ENCODE measurements at places on chromosomes 3 and 15.

GRCh38 chr15:27232876-27233275 lies 261.9 kb downstream of the GABRG3 start:
- no peak for DNase-seq

GRCh38 chr3:151625086-151625485 lies 108.6 kb upstream of the AADACL2 start:
- DNase-seq = no peak

DNA sequence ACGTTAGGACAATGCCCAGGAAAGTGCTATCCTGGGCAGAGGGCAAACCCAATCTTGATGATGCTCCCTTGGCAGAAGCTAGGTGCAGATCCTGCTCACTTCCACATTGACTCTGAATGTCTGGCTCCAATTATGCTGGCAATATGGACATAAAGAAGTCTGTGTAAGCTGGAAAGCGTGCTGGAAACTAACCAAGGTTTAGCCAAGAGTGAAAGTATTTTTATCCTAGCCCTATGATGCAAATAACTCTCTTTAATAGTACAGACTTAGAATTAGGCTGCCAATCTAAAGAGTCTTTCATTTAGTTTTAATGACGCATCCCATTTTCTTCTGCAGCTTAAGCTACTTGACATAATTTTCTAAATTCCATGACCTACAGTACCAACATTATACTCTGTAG lies 571.8 kb downstream of the TUSC7 start:
- no peak for DNase-seq

GRCh38 chr3:71487418-71487817 lies 96.1 kb downstream of the FOXP1 start:
- DNase-seq = peak; percentile 42

- DNase-seq = no peak
Measured at GRCh38 chr3:149579838-149580542, 77.8 kb downstream of the WWTR1 start.

GRCh38 chr15:93029836-93030429 lies 59.1 kb downstream of the RGMA start:
- peak; percentile 32 for DNase-seq

- no peak for DNase-seq
Measured at GRCh38 chr3:33786565-33787327, 11.7 kb upstream of the PDCD6IP start.

DNA sequence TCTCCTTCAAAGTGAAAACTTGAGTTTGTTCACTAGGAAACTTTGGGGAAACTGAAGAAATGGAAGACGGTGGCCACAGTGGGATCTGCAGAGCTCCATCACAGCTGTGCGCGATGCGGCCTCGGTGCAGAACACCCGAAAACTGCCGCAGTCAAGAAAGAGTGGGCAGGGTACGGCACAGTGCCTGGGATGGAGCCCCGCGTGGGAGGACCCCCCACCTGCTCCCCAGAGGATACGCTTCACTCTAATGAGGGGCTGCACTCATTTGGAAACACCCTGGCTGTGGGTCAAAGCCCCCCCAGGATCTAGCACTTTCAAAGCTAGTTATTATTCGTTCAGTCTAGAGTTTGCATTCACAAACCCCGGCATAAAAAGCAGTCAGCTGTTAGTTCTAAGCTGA lies 9.5 kb downstream of the ADAMTS17 start:
- no peak for DNase-seq

DNA sequence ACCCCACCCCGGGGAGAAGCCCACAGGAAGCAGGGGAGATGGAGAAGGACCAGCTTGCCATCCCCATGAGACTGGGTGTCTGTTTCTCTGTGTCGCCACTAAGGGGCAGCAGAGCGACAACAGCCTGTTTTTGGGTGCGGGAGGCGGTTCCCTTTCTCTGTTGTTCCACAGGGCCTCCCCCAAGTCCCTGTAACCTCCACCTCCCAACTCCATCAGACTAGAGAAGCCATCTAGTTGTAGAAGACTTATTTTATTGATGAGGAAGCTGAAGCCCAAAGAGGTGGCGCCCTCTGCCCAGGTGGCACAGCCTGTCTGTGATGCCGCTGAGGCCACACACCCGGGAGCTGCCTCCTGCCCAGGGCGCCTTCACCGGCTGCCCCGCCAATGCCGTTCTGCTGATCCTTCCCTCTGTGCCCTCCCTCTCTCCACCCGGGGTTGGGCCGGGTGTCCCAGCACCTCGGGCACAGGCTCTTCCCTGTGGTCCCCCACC lies 3.9 kb upstream of the CCDC9B start:
- DNase-seq = peak; percentile 69

- DNase-seq = no peak
Measured at GRCh38 chr15:41567862-41568261, 8.8 kb downstream of the TYRO3 start.

- DNase-seq = no peak
Measured at GRCh38 chr3:117563063-117563462, 853.5 kb downstream of the TUSC7 start.

DNA sequence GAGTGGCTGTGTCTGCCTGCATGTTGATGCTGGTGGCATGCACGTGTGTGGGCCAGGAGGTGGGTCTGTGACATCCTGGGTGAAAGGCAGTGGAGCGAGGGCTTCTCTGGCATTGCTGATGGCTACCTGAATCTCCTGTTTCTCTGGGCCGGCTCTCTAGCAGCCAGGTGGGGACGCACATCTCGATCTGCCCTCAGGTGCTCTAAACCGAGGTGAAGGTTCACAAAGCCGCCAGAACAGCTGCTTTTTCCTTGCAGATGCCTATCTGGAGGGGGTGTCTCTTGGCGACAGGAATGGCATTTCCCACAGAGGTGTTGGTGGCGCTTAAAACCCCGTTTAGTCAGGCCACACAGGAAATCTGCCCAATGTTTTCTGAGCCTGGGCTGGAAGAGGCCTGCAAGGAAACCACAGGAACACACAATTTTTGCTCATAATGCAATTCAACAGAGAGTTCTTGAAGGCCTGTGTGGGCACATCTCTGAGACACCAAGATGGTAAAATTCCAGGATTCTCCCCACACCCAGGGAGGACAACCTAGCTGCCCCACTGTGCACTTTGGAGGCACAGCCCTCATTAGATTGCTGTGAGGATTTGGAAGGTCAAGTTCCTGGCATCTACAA lies 11.9 kb downstream of the TMEM158 start:
- DNase-seq = no peak

GRCh38 chr3:151931171-151931570 lies 57.7 kb downstream of the SUCNR1 start:
- DNase-seq = no peak

- DNase-seq = no peak
Measured at GRCh38 chr3:85228966-85229365, 270.2 kb downstream of the CADM2 start.

GRCh38 chr3:49298511-49298910 lies 21.5 kb upstream of the C3orf62 start:
- no peak for DNase-seq

DNA sequence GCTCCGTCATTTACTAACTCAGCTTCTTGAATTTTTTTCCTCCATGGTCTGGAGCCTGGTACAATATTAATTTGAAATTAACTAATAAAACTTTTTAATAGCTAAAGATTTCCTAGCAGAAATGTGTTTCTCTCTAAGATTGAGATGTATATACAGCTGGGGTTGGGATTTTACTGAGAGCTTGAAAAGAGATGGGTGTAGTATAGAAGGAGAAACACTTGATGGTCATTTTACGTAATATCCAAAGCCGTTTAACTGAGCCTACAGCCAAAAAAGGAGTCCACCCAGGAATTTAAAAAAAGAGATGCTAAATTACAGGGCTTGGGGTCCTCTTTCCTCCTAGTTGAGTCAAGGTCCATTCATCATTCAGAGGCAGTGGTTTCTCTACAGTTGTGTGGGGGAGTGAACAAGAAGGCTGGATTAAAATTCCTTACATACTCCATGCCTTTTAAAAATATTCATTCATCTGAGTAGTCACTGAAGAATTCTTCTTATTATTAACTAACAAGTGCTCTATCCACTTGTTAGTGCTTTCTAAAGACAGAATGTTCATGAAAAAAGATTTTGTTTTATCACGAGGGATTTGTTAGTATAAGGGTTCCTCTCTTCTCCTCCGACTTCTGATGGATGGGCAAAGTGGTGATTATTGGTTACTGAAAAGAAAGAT lies 255.3 kb upstream of the IL12A start:
- no peak for DNase-seq

DNA sequence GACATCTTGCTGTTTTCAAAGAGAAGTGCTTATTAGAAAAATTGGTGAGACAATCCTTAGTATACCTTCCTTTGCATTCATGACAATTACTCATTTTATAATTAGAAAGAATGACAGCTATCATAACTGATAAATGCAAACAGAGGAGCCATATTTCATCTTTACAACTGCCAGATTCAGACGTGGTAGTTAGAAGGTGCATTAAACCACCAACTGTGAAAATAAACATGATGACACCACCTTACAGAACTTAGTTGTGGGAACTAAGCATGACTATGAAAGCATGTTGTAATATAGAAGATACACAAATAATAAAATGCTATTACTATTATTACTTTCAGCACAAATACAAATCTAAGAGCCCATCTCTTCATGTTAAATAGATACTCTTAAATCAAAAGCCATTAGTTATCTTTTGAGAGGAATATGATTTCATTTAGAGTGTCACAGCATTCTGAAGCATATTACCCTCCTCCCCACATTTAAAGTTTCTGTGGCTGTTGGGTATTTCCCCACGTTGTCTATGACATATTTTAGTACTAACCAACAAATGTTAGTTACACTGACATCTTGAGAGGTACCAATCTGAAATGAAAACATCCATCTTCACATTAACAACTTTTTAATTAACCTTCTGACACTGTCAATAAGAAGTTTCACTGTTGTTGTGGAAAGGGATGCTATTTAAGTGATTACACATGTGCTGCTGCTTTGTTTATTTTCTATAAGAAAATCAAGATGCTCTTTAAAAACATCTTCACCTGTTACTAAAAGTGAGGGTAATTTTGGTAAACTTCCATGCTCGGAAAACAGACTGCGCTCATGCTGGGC lies 163.8 kb downstream of the LSAMP start:
- no peak for DNase-seq

DNA sequence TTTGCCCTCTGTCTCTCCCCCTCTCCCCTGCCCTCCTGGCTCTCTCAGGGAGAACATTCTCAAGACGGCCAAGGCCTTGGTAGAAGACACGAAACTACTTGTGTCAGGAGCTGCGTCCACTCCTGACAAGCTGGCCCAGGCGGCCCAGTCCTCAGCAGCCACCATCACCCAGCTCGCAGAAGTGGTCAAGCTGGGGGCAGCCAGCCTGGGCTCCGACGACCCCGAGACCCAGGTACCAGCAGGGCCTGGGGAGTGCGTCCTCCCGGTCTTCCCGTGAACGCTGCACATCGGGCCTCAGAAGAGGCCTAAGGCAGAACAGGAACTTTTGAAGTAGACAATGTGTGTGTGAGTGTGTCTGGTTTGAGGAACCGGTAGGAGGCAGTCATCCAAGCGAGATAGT lies 245.4 kb upstream of the TPM1 start:
- no peak for DNase-seq

DNA sequence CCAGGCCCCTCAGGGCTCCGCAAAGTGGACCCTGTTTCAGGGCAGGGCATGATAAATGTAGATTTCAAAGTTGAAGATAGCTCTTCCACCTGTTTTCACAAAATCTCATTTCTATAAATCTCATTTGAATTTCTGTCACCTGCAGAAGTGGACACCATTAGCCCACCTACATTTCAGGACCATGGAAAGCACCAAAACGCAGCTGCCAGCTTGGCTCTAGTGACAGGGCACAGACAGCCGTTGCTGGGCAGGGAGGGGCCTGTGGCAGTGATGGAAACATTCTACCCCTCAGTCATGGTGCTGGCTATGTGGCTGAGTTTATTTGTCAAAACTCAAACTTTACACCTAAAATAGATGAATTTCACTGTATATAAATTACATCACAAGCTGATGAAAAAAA lies 40.4 kb downstream of the PRR23E start:
- DNase-seq = no peak

DNA sequence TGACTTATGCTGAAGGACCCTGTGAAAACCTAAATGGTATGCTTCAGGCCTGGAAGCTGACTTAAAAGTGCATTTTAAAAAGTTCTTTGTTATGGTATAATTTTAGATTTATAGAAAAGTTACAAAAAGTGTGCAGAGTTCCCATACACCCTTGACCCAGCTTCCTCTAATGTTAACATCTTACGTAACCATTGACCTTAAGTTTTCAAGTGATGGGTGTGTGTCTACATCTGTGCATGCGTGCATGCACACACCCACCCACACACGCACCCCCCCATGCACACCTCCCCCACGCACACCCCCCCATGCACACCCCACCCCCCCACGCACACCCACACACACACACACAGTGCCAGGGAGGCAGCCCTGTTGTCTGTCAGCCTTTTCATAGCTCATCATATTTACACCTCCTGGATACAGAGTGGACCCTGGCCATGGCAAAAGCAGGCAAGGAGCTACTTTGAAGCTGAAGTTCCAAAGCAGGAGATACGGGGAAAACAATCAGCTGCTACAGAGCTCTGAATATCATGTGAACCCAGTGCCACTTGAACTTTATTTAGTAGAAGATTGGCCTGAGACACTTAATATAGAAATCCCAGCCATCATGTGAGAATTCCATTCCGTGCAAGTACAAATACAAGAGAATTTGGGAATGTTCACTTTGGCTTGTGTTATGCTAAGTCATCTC lies 30.0 kb upstream of the TRAK1 start:
- peak; percentile 45 for DNase-seq

GRCh38 chr3:177823701-177824189 lies 626.5 kb upstream of the TBL1XR1 start:
- no peak for DNase-seq

DNA sequence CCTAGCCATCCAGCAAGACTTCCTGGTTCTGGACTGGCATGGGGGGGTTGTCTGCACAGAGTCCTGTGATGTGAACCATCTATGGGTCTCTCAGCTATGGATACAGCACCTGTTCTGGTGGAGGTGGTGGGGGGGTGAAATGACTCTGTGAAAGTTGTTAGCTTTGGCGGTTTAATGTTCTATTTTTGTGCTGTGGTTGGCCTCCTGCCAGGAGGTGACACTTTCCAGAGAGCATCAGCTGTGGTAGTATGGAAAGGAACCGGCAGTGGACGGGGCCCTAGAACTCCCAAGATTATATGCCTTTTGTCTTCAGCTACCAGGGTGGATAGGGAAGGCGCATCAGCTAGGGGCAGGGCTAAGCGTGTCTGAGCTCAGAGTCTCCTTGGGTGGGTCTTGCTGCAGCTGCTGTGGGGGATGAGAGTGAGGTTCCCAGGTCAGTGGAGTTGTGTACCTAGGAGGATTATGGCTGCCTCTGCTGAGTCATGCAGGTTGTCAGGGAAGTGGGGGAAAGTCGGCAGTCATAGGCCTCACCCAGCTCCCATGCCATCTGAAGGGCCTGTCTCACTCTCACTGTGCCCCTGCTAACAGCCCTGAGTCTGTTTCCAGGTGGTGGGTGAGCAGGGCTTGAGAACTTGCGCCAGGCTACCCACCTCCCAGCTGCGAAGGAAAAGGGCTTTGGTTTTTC lies 7.1 kb upstream of the LARS2 start:
- no peak for DNase-seq
